ENCODE measurements at places on chromosomes 3 and 15.

- DNase-seq, result no peak
These were observed 42.9 kb downstream of the CDIN1 start for GRCh38 chr15:36622197-36622795.

DNA sequence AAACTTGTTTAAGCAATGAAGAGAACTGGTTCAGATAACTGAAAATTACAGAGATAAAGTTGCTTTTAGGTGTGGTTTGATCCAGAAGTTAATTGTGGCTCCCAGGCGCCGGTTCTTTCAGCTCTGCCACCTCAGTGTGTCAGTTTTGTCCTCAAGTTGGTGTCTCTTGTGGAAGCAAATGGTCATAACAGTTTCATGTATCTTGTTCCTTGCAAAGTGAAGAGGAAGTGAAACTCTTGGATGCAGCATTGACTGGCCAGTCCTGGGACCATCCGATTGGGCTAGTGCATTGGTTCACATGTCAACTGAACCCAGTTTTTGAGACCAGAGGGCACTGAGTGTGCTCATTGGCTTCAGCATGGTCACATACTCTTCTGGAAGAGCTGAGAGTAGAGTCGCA, 181.4 kb upstream of the GRM7 start:
- no peak for DNase-seq

GRCh38 chr15:94231723-94232468, 535 bp downstream of the MCTP2 start:
- no peak for DNase-seq

DNA sequence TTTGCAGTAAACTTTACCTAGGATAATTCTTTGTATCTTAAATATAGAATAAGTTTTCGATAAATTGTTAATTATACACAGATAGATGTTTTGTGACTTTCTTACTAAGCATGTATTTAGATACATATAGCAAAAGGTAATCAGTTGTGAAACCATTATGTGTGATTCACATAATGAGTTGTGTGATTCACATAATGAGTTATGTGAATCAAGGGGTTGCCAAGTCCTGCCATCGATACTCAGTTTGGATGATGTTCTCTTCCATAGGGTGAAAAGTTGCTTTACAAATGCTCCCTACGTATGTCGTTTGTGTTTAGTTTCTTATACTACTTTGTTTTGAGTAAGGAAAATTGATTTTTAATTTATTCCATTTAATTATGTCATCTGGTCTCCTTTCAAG, 682.1 kb downstream of the MECOM start:
- DNase-seq, result no peak

DNA sequence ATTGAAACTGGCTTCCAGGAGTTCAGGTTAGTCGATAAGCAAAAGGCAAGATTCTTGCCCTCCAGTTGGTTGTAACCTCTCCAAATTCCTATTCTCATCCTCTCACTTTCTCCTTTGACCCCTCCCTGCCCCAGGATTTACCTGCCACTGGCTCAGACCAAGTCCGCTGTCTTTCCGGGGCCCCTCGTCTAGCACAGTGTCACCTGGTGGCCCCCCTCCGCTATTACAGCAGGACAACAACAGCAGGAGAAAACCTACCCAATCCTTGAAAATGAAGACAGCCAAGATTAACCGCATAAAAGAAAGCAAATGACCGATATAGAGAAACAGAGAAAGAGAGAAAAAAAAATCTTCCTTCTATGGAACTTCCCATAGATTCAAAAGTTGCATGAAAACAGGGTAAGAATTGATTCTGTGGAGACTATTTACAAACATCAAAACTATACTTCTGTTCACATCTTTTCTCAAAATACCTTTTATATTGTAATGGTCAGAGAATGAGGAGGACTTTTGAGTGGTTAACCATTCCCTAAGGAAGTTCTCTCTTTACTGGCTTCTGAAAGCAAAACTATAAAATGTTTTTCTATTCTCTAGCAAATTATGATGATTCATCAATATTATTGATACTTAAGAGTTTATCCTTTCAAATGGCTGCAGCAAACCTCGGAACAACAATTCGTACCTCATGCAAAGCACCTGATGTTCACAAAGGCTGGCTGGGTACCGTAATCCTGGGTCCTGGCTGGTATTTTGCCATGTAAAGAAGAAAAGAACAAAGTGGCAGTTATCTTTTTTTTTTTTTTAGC, 10.0 kb upstream of the ST8SIA2 start:
- DNase-seq, result no peak

DNA sequence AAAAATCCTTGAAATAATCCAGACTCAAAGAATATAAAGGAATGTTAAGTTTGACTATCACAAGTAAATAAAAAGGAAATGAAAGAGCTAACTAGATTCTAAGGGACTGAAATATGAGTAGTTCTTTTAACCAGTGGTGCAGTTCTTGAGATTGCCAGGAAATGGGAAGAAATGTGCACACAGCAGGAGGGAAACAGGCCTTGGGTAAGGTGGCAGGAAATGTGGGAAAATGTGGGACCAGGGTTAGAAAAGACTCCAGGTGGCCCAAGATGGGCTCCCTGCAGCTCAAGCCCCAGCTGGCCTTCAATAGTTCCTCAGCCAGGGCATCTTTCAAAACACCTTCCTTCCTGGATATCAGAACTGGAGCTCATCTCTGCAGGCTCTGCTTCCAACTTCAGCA, 181.3 kb downstream of the ISL2 start:
- no peak for DNase-seq

DNA sequence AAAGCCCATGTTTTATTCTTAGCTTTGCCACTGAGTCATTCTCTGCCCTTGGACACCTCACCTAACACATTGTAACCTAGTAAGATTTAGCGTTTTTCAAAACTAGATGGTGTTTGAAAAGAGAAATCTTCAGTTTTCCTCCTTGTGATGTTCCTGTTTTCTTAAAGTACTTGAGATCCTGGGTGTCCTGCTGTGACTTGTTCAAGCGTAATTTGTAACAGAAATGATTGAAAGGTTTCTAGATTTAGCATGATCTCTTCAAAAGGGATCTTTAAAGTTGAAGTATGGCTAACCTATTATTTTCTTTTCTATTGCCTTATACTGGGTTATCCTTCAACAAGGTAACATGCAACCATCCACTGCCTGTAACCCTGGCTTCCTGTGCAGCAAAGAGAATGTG, 32.6 kb upstream of the SPATA16 start:
- DNase-seq, result no peak

- DNase-seq, result no peak
These were observed 123.8 kb downstream of the B3GALNT1 start for GRCh38 chr3:160981217-160981938.

DNA sequence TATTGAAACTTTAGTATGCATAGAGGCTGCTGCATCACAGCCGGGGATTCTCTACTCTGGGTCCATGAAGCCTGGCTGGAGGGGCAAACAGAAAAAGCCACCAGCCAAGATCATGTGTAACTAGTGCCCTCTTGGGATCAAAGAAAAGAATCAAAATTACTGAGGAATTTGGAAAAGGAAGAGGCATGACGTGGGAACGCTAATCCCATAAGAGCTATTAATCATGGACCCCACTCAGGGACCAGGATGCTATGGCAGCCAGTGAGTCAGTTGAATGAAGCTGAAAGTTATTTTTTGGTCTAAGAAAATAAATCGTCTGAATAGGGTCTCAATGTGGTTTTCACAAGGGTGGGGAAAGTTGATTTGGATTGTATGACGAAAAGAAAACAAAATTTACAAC, 1165.1 kb downstream of the ROBO2 start:
- no peak for DNase-seq

- DNase-seq, result no peak
These were observed 8.9 kb upstream of the CSPG4 start for GRCh38 chr15:75721480-75721922.

DNA sequence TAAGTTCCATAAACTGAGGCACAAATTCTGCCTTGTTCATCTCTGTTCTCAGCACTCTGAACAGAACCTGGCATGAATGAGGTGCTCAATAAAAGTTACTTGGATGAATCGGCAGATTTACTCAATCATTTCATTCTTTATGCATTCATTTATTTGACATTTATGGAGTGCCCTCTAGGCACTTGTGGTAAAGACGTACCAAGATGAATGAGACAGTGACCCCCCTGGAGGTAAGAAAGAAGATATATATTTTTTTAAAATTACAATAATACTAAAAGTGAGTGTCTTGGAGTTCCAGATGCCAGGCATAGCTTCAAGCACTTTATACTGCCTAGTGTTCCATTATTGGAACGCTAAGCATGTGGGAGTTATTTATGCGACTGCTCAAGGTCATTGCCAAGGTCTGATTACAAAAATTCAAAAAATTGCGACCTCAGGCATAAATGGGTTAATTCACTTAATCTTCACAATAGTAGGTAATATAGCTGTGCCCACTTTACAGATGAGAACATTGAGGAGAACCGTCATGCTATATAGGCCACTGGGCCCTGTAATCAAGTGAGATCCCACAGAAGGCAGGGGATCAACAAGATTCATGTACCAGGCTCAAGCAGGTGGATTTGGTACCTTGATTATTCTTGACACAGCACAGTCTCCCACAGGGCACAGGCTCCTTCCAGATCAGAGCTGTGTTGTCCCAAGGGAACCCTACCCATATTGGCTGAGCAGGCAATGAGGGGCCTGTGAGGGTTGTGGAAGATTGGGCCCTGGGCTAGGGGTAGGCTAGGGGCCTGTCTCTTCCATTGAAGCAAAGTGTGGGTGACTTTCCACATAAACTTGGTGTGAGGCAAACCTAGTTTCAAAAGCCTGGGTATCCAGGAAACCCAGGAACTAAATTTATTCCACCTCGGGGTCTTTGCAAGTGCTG, 10.7 kb downstream of the XIRP1 start:
- no peak for DNase-seq

DNA sequence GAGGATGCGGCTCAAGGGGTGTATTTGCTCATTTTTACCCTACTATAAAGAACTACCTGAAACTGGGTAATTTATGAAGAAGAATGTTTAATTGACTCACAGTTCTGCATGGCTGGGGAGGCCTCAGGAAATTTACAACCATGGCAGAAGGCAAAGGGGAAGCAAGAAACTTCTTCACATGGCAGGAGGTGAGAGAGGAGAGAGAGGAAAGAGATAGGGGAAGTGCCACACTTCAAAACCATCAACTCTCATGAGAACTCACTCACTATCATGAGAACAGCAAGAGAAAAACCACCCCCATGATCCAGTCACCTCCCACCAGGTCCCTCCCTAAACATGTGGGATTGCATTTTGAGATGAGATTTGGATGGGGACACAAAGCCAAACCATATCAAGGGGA, 192.7 kb downstream of the DIPK2A start:
- DNase-seq, result no peak

DNA sequence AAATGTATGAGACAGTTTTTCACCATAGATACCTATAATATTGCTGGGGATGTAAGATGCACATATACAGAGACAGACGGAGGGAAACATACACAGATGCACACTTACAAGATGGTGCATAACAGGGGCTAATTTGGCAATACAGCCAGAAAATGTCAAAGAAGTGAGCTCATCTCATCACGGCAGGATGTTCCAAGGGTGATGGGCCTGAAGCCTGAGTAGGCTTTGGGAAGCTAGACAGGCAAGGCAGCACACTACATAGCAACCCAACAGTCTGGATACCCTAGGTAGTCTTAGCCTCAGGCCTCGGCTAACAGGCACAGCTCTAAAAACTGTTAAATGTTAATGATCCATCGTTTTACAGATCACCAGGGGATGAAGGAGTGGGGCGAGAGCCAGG, 148.5 kb downstream of the OSBPL10 start:
- no peak for DNase-seq

- DNase-seq, result no peak
These were observed 46.9 kb downstream of the DLEC1 start for GRCh38 chr3:38085943-38086324.

- DNase-seq, result no peak
These were observed 21.5 kb downstream of the FAM43A start for GRCh38 chr3:194707147-194707540.

GRCh38 chr3:48215019-48215418, 8.3 kb upstream of the CAMP start:
- no peak for DNase-seq

- DNase-seq, result no peak
These were observed 104.4 kb upstream of the GOLGA6L6 start for GRCh38 chr15:20645956-20646355.

DNA sequence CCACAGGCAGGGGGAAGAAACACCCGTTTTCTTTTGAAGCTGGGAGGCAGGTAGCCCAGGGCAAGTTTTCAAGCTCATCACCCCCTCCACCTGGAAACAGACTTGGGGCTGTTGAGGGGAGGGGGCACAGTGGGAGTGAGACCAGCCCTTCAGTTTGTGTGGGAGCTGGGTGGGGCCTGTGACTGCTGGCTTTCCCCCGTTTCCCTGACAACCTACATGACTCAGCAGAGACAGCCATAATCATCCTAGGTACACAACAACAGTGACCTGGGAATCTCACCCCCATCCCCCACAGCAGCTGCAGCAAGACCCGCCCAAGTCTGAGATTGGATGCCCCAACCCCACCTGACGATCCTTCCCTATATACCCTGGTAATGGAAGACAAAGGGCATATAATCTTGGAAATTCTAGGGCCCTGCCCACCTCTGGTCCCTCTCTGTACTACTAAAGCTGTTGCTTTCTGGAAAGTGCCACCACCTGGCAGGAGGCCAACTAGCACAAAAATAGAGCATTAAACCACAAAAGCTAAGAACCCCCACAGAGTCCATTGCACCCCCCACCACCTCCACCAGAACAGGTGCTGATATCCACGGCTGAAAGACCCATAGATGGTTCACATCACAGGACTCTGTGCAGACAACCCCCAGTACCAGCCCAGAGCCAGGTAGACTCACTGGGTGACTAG, 422.2 kb upstream of the SGO1 start:
- no peak for DNase-seq

GRCh38 chr3:172151651-172152649, 112.6 kb downstream of the FNDC3B start:
- no peak for DNase-seq

DNA sequence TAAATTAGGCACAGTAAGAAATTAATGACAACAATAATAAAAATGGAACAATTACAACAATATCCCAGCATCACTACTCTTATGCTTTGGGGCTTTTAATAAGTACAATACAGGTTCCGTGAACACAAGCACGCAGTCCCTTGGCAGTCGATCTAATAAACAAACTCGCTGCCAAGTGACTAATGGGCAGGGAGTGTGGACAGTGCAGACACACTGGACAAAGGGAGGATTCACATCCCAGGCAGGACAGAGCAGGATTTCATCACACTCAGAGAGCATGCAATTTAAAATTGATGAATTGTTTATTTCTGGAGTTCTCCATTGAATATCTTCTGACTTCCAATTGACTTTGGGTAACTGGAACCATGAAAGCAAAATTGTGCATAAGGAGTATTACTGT, 524.1 kb upstream of the CFAP20DC start:
- DNase-seq, result no peak

GRCh38 chr3:52800079-52800478, 5.5 kb downstream of the ITIH3 start:
- DNase-seq, result no peak

- DNase-seq, result no peak
These were observed 24.0 kb upstream of the SLC24A5 start for GRCh38 chr15:48096813-48097212.

GRCh38 chr15:69156736-69157381, 3.6 kb upstream of the GLCE start:
- DNase-seq, result no peak

GRCh38 chr3:148070041-148070440, 627.7 kb upstream of the AGTR1 start:
- no peak for DNase-seq

All from stimulated activated CD4-positive, alpha-beta T cell treated with anti-CD3 and anti-CD28 coated beads, Interleukin-1b, Interleukin-23, amount 100 ng/mL, for 24 hours (primary cell).